NCI-H1092 (cell line): ENCODE measurements at places on chromosomes 5 and 9.

DNA sequence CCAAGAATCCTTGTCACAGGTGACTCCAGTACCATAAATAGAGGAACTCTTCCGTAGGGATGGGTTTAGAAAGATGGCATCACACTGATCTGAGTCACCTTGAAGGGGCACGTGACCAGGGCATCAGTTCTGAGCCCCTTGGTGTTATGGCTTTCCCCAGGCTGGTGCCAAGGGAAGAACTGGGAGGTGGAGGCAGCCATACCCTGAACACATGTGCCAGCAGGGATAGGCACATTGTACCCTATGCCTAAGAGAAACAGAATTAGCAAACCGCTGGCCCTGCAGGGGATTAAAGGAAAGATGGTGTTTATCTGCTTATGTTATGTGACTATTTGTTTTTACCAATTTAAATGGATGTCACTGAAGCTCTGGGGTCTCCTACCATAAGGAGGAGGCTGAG, 196.2 kb downstream of the RGS3 start:
- DNase-seq: no peak

DNA sequence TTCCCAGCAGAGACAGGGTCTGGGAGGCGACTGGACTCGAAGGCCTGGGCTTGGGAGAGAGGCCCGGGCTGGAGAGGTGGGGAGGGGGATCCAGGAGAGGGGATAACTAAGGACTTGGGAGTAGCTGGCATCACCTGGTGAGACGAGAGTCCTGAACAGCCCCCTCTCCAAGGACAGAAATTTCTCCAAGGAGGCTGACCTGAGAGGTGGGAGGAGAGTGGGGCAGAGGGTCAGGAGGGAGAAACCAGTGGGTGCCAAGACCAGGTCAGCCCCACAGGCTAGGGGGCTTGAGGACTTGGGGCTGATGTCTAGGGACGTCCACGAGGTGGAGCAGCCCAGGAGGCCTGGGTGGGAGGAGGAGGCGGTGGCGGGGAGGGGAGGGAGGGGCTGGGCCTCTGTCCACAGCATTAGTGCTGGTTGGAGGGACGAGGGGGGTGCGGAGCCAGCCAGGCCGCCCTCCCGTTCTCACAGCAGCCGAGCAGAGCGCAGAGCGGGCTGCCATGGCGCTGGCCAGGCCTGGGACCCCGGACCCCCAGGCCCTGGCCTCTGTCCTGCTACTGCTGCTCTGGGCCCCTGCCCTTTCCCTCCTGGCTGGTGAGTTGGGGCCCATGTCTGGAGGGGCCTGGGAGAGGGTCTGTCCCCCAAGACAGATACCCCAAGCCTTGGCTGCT, at the start of gene CRB2:
CRB2 (plus strand) TSS at position 437 of the 671 bp plus-strand sequence; CDS start at position 501, 64 bp downstream.
- DNase-seq: no peak

DNA sequence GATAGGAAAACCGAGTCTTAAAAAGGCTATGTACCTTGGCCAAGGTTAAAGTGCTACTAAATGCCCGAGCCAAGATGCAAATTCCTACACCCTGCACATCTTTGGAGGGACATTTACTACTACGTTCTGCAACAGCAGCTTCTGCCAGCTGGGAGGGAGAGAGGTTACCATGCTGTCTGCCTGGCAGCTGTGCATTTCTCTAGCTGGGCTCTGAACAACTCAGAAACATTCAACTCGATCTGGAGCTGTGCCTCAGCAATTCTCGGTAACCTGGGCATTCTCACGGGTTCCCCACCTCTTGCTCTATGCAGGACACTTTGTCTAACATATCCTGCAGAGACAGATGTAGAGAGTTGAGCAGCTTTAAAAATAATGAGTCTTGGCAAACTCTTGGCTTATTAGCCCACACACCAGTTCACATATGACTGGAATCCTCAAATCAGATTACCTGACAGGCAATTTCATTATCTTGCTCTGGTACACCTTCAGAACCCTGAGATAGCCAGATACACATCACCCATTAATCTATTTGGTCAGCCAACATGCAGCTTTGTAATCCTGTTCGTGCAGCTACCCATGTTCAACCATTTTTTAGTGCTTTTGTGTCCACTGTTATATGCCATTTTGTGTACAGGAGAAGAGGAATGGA, 115.8 kb downstream of the EFNA5 start:
- no peak for DNase-seq

DNA sequence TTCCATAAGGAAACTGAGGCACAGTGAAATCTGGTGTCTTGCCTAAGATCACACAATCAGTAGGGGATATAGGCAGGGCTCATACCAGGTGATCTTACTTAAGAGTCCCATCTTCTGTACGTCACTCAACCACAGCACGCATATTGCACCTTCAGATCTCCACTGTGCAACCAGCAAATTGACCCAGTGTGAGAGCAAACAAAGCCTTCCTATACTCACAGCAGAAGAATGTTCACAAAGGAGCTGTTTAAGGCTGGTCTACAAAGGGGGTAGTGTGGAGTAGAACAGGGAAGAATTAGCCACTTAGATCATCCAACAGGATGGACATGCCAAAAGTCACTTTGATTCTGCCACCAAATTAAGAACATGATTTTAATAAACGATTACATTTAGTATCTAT, 305.9 kb downstream of the SLIT3 start:
- no peak for DNase-seq

- DNase-seq: no peak
Measured at GRCh38 chr9:111648066-111648465, 13.3 kb upstream of the GNG10 start.

DNA sequence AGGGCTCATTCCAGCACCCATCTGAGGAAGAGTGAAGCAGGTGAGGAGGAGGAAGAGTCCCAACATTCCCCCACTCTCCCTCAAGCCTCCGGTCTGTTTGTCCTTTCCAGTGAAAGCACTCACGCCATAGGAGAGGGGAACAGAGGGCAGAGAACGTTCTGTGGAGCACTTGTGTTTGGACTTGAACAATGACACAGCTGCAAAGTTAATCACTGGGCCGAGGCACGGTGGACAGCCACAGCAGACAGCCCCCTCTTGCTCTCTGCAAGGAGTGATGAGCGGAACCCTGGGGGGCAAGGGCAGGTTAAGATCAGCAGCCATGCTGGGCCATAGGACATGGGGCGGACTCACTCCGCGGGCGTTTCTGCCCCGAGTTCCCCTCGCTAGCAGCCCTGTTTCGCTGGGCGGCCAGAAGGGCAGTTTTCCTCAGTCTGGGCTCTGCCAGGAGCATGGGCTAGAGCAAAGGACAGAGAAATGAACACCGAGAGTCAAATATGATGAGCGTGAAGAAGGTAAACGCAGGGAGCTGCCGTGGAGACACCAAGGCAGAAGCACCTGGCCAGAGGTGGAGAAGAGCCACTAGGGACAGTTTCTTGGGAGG, 185.7 kb downstream of the GAPVD1 start:
- DNase-seq: no peak
